ENCODE measurements at places on chromosomes 5 and 9. TPM values are rescaled to one million over a fixed set of nuclear protein-coding genes. Genes with fewer than 3 reads are reported as not detected.

GRCh38 chr5:125064621-125065438 lies 318.4 kb upstream of the ZNF608 start:
- DNase-seq = no peak

LRRC26 gene
- polyA plus RNA-seq = not detected

DNA sequence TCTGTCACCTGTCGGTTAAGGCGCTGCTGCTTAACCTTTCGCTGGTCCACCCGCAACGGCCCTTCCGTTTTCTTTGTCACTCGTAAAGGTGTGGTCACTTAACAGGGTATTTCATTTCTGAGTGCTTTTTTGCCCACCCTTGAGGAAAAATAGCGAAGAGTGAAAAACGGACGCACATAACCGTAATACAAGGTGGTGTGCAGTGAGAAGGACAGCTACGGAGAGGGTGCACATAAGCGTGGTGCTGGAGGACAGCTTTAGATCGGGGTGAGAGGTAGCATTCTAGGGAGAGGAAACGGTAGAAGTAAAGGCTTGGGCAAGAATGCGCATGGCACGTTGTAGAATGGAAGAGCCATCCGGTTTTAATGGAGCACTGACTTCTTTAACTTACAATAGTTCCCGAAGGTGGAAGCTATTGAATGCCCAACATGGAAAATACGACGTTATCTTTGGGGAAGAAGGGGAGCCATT lies 761 bp downstream of the CCT5 start:
- DNase-seq = no peak

DNA sequence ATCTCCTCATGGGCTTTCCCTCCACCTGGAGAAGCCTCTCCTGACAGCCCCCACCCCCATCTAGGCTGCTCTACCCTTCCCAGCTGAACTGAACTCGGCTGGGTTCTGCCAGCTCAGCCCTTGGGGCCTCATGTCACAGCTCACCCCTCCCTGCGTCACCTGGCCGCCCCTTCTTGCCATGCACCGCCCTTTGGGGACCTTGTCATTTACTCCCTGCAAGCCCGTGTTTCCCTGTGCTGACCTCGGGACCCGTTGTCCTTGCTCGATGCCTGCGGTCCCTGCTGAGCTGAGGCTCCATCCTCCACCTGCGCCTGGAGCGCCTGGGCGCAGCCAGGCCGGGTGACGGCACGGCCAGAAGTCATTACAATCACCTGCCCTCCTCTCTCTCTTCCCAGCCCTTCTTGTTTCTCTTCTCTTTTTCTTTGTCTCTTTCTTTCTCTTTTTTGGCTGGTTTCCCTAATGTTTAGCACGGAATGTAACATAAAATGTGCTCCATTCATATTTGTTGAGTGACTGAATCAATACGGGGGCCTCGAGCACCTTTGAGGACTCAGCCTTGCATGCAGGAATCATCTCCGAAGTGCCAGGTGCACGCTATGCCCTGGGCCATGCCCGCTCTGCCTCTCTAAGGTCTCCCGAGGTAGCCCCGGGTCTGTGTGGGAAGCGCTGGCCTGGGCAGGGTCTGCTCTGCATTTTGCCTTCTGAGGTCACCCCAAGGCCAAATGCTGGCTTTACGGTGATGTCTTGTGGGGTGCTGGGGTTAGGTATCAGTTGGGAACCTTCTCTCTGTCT lies 48.1 kb upstream of the COL5A1 start:
- no peak for DNase-seq

TLX3 gene
- polyA plus RNA-seq = 0.16 TPM

TMC1 gene
- polyA plus RNA-seq = 0.66 TPM

DNA sequence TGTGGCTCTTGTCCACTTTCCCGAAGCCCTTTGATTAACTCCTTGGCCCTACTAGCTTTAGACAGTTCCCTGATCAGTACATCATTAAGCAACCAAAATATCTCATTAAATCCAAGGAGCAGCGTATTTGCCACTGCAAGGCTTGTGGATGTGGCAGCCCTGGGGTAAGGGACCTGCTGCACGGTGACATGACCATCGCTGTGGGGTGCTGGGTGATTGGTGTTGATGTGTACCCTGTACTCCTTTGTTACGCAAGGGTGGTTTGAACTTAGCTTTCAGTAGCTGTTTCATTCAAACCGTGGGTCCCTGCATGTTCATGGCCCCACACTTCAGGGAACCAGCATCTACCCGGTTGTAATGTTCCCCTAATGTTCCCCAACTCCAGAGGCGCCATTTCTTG lies 41.0 kb downstream of the OTULIN start:
- no peak for DNase-seq

DNA sequence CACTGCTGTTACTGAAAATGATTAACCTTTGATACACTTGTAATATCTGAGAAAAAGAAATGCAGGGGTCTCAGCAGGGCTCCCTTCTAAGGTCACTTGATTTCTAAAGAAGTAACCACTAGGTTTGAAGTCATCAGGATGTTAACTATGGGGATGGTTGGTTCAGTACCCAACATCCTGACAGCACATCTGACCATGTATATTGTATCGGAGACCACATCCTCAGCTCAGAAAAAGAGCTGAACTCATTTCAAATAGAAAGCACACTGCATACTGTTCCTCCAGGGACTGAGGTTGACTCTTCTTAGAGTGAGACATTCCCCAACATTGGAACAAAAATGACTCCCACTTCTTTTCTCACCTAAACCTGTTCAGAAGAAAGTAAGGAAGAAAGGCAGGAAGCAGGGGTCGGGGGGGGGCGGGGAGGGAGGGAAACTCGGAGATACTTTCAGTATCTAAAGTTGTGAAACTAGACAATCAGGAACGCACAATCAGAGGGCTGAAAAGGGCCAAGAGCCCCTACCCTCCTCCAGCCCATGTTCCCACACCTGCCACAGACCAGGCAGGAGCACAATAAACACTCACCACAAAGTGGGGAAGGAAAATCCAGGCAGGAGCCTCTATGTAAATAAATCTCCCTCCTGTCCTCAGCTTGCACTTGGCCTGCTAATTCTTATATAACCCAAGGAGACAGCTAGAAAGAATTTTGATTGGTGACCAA lies 730 bp upstream of the GZMA start:
- no peak for DNase-seq

Measured in urinary bladder (tissue), 4 donors.